Erythroblast (primary cell): ENCODE measurements at places on chromosomes 6 and 20.
A peak's percentile ranks its signal among the peaks of the same experiment; 100 is the strongest.

GRCh38 chr6:146795479-146796133, 196.8 kb downstream of the ADGB start:
- DNase-seq = no peak

DNA sequence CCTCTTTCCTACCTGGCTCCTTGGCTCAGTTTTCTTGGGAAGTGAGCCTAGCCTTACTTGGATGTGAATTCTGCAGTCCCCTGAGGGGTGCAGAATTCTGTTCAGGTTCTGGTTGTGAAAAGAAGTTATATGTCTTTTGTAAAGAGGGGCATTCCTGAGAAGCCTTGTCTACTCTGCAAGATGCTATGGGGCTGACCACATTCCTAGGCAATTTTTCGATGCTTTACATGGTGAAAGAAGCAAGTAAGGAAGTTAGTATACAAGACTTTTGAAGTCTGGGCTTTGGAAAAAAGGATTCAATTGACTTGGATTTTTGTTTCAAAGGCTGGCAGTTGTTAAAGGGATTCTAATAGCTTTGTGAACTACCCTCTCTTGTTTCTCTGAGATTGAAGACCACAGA, 167.9 kb upstream of the STMND1 start:
- DNase-seq = no peak

DNA sequence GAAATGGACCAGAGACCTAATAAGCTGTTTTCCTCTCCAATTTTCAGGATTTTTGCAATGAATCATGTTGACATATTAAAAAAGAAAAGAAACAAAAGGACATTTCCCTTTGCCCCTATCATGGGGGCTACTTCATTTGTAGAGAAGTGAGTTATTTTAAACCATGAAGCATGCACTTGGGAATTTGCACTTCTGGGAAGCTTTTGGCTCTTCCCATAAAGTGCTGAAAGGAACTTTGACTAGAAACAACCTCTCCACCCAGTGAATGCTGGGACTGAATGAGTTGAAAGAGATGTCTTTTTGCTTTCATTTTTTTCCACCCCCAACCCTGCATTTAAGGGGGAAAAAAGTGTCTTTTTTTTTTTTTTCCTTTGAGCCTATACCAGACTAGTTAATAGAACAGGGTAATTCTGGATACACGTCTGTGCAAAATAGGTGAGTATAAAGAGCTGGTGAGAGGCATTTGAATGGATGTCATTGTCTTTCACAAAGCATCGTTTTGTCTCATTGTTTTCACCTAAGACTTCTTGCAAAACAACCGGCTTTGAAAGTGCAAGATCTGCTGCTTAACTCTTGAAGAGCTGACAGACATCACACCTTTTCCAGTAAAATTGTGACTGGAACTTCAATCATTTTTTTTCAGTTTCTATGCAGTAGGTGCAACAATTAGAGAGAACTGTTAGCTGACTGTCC, 138.7 kb upstream of the BACH2 start:
- no peak for DNase-seq

GRCh38 chr6:136426627-136427377, 123.4 kb downstream of the MAP7 start:
- DNase-seq = peak; percentile 11

- DNase-seq = no peak
These were observed 66.8 kb upstream of the THEMIS start for GRCh38 chr6:127967708-127968107.

- no peak for DNase-seq
These were observed 176.8 kb downstream of the NFATC2 start for GRCh38 chr20:51365670-51366069.

DNA sequence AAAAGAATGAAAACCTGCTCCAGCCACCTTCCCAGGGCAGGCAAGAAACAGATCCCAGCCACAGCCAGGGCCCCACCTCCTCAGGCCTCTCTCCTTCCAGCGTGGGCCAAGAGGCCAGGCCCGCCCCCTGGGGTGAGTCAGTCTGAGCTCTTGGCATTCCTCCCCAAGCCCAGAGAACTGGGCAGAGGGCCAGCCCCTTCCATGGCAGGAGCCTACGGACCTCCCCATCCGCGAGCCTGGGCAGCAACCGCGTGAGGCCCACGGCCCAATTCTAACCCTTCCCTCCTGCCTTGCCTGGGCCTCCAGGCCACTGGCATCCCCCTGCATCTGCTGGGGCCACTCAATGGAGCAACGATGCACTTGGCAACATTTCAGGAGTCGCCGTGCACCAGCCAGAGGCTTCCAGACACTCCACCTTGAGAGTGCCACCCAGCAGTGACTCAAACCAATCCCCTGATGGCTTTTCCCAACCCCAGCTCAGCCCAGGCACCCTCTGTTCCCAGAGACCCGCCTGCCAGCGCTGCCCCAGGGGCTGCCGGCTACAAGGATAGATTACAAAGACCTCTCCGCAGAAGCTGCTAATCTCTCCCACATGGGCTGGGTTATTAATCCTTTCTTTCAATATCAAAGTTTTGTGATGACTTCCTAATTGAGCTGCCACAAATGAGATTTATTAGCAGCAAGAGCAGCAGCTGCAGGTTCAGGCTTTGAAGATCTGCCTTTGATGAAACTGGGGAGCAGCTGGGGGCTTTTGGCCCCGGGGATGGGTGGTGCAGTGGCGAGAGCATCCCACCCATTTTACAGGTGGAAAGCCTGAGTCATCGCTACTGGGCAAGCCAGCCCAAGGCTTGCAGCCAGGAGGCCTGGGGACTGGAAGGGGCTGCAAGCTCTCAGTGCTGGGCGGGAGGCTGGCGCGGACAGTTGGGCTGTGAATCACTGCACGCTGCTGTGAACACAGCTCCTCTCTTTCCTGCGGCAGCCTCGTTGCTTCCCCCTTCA, 85.7 kb downstream of the NFATC2 start:
- DNase-seq = peak; percentile 87

- DNase-seq = no peak
These were observed 52.6 kb downstream of the TCP11 start for GRCh38 chr6:35088281-35089215.

GRCh38 chr6:38783443-38784228, 68.5 kb downstream of the DNAH8 start:
- no peak for DNase-seq

DNA sequence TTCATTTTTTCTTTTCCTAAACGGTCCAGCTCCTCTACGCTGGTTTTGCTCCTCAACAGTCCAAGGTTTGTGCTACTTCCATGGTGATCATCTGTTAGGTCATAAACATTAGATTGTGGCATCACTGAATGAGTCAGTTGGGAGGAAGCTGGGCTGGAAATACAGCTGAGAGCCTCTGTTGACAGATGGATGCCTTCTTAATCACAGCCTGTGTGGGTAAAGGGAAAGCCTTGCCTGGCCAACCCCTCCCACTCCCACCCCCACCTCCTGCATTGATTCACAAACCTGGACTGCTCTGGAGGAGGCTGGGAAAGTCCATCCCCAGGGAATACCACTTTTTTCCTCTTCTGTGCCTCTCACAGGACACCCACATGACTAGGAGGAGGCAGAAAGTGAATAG, 180.6 kb upstream of the CCN2 start:
- no peak for DNase-seq

GRCh38 chr6:149033454-149033853, 284.1 kb upstream of the TAB2 start:
- no peak for DNase-seq

- DNase-seq = no peak
These were observed 77.1 kb downstream of the FARS2 start for GRCh38 chr6:5338177-5338960.

DNA sequence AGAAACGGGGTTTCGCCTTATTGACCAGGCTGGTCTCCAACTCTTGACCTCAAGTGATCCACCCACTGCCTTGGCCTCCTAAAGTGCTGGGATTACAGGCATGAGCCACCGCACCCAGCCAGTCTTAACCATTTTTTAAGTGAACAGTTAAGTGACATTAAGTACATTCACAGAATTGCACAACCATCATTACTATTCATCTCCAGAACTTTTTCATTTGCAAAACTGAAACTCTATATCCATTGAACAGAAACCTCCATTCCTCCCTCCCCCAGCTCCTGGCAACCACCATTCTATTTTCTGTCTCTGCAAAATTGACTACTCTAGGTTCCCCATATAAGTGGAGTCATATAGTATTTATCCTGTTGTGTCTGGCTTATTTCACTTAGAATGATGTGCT, 59.7 kb downstream of the PLCB4 start:
- DNase-seq = no peak

- no peak for DNase-seq
These were observed 56.0 kb downstream of the CEBPB start for GRCh38 chr20:50246367-50247195.

DNA sequence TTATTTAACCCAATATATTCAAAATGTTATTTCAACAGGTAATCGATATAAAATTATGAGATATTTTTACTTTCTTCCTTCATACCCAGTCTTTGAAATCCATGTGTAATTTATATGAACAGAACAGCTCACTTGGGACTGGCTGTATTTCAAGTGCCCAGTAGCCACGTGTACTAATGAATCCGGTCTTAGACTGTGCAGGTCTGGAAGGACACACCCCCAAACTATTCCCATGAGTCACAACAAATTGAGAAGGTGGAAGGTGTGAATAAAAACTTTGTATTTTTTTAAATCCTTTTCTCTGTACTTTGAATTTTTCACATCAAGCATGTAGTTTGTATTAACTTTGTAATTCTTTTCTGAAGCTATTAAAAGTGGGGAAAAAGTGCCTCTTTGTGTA, 2.8 kb downstream of the UNC5CL start:
- no peak for DNase-seq

GRCh38 chr6:52984247-52984646, 10.8 kb downstream of the GSTA4 start:
- DNase-seq = no peak

DNA sequence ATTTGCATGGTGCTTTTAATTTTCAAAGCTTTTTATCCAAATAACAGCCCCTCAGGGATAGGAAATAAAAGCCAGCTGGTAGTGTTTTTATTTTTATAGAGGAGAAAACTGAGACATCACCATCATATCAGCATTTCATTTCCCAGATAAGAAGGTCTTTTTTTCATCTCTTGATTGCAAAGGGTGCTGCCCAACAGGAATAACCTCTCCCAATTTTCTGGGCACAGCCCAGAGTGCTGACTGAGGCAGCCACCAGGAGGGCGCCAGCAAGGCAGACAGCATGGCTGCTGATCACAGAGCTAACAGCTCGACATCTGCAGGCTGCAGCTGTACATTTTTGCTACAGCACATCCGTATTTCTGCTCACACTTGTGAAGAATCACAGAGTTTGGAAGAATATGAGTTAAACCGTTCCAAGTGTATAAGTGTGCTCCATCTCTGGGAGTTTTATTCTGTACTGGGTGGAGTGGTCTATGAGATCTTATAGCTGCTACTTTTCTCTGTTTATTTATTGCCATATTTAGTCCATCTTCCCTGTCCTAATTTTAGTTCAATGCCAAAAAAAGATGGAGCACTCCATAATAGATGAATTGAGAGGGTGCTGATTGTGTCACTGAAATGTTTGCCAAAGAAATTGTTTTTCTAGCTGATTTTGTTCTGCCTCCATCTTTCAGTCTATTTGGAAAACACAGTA, 85.5 kb upstream of the C20orf144 start:
- DNase-seq = peak; percentile 9

DNA sequence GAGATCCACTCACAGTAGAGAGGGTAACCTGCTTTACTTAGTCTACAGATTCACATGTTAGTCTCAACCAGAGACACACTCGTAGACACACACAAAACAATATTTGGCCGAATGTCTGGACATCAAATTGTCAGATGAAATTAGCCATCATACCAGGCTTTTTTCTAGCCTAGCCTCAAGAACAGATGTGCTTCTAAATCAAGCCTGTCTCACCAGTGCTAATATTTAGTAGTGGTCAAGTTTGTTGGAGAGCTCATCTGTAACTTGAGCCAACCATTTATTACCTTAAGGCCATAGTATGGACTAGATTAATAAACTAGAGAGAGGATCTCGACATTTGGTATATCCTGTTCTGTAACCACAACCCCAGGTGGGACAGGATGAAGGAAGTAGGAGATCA, 1118.8 kb upstream of the MAP3K7 start:
- no peak for DNase-seq

- DNase-seq = no peak
These were observed 33.2 kb downstream of the ANKS1A start for GRCh38 chr6:34922177-34922663.

DNA sequence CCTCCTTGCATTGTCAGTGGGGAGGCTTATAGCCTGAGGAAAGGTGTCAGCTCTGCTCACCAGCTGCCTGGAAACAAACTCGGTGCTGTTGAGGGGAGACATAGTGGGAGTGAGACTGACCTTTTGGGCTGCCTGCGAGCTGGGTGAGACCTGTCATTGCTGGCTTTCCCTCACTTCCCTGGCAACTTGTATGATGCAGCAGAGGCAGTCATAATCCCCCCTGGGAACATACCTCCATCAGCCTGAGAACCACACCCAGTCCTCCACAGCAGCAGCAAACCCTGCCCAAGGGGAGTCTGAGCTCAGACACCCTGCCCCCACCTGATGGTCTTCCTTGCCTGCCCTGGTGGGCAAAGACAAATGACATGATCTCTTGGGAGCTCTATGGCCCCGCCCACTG, 521.2 kb upstream of the IMPG1 start:
- DNase-seq = no peak

- DNase-seq = no peak
These were observed 849.9 kb upstream of the EPHA7 start for GRCh38 chr6:94269256-94269655.

DNA sequence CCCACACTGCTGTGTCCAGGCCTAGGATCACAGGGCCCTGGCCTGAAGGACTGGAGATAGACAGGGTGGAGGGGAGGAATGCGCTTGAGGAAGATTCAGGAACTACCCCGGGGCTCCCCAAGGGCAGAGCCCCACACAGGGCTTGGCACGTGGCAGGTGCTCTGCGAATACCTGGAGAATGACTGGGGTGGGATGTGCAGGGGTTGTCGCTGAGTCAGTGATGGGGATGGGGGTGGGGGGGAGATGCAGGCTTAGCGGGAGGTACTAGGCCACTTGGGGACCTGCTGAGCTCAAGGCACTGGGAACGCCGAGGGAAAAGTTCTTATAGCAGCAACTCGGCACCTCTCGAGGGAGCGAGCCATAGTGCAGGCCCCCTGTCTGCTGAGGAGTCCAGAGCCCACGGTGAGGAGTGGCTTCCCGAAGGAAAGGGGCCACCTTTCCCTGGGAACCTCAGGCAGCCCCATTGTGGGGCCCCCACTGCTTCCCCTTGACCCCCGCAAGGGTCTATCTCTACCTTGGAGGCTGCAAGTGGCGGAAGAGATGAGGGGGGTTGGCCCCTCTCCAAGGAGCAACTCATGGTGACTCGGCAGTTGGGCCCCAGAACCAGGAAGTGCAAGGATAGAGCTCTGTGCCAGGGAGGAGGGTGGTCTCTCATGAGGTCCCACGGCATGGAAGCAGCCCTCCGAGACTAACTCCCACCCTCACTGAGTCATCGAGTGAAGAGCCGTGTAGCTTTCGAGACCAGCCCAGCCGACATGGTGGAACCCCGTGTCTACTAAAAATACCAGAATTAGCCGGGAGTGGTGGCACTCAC, 33.1 kb downstream of the SRC start:
- peak; percentile 93 for DNase-seq

DNA sequence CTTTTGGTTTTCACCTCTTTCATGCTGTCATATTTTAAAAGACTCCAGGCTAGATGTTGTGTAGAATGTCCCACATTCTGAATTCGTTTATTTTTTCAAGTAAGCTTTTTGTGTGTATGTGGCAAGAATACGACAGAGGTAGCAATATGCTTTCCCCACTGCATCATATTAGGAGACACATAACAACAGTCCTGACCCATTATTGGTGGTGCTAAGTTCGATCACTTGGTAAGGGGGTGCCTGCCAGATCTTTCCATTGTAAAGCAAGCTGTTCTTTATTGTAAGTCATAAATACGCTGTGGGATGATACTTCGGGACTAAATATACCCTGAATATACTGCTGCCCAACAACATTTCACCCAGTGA, 588 bp upstream of the NCOA3 start:
- DNase-seq = peak; percentile 30

GRCh38 chr6:55674672-55675071, 95.7 kb upstream of the HMGCLL1 start:
- DNase-seq = no peak
